ENCODE measurements at places on chromosomes 7 and 10. TPM values are rescaled to one million over a fixed set of nuclear protein-coding genes. Genes with fewer than 3 reads are reported as not detected.

OR6B1 gene
- not detected for total RNA-seq

HYAL4 gene
- total RNA-seq, result not detected

ARHGAP22 gene
- 2.1 TPM for total RNA-seq

TMEM178B gene
- 1.7 TPM for total RNA-seq

TEX36 gene
- total RNA-seq, result not detected

ADIRF gene
- total RNA-seq, result 23.8 TPM

OR6V1 gene
- not detected for total RNA-seq

PTPRN2 gene
- total RNA-seq, result 0.38 TPM

PLPP4 gene
- not detected for total RNA-seq

GRCh38 chr10:21473541-21473940 lies 51.9 kb downstream of the SKIDA1 start:
- H3K36me3 ChIP-seq, result no peaks in the 10 kb centered on the region
- DNase-seq, result no peak
- H3K4me1 ChIP-seq, result no peaks in the 10 kb centered on the region
- no peaks in the 10 kb centered on the region for H3K27me3 ChIP-seq

- no peak overlapping the region for H3K4me3 ChIP-seq
- no peak overlapping the region for H3K27ac ChIP-seq
- H3K4me1 ChIP-seq, result peaks cover 77% of the 10 kb centered on the region
- H3K36me3 ChIP-seq, result no peaks in the 10 kb centered on the region
- H3K27me3 ChIP-seq, result peaks cover 4% of the 10 kb centered on the region
These were observed 10.5 kb upstream of the DEPP1 start for GRCh38 chr10:44988957-44989585.

GRCh38 chr7:16954321-16954720 lies 72.5 kb upstream of the AGR3 start:
- no peak overlapping the region for H3K4me3 ChIP-seq
- no peaks in the 10 kb centered on the region for H3K36me3 ChIP-seq
- no peaks in the 10 kb centered on the region for H3K4me1 ChIP-seq
- no peak overlapping the region for H3K27ac ChIP-seq
- DNase-seq, result no peak
- H3K27me3 ChIP-seq, result no peaks in the 10 kb centered on the region

GRCh38 chr7:43602256-43602655 lies 19.3 kb downstream of the STK17A start:
- H3K4me1 ChIP-seq, result no peaks in the 10 kb centered on the region
- no peak for DNase-seq
- peaks cover 30% of the 10 kb centered on the region for H3K36me3 ChIP-seq
- no peaks in the 10 kb centered on the region for H3K27me3 ChIP-seq
- H3K4me3 ChIP-seq, result no peak overlapping the region
- no peak overlapping the region for H3K27ac ChIP-seq

GRCh38 chr7:50614721-50615518 lies 49.7 kb upstream of the DDC start:
- H3K36me3 ChIP-seq, result no peaks in the 10 kb centered on the region
- no peak overlapping the region for H3K4me3 ChIP-seq
- DNase-seq, result no peak
- no peaks in the 10 kb centered on the region for H3K27me3 ChIP-seq

GRCh38 chr7:99918959-99919813 lies at the start of gene TRIM4:
Gene TRIM4, minus strand, starts transcription at chr7:99919530. Its CDS starts 129 bp downstream, at chr7:99919401.
- peak within 1 kb of the TSS; percentile 63 for H3K4me3 ChIP-seq
- peak within 1 kb of the TSS; percentile 91 for H3K27ac ChIP-seq
- H3K27me3 ChIP-seq, result no peaks in the 10 kb centered on the region
- H3K36me3 ChIP-seq, result no peaks in the 10 kb centered on the region
- peaks cover 51% of the 10 kb centered on the region for H3K4me1 ChIP-seq
- peak; percentile 61 for DNase-seq

- no peaks in the 10 kb centered on the region for H3K36me3 ChIP-seq
- H3K27ac ChIP-seq, result peak overlapping the region; percentile 69
- no peak overlapping the region for H3K4me3 ChIP-seq
- peaks cover 9% of the 10 kb centered on the region for H3K27me3 ChIP-seq
These were observed 45.1 kb upstream of the INPP5A start for GRCh38 chr10:132492323-132493025.

DNA sequence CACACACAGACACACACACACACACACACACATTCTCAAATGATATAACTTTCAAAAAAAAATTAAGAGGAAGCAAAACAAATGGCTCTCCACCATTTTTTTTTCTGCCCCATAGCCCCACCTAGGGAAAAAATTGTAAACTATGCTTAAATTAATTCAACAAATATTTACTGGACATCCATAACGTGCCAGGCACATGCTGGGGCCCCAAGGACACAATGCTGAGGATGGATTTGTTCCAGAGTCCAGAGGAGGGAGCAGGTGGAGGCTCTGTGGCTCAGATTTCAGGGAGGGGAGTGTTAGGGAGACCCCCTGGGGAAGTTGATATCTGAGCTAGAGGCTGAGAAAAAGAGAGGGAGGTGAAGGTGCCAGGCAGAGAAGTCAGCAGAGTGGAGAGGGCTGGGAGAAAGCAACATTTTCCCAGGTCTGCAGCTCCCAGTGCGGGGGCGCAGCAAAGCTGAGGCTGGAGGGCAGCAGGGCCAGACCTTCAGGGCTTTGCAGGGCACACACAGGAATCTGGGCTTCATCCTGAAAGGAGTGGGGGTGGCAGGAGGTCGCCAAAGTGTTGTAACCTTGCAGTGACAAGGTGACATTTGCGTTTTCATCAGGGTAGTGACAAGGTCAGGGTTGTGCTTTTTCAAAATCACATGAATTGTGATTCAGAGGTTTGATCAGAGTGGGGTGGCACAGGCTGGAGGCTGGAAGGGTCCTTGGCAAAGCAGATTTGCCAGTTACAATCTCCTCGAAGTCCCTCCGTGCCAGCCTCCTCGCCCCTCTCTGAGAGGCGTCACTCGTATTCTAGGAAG lies 261.6 kb downstream of the WDR11 start:
- H3K27me3 ChIP-seq, result no peaks in the 10 kb centered on the region
- H3K27ac ChIP-seq, result no peak overlapping the region
- no peaks in the 10 kb centered on the region for H3K36me3 ChIP-seq
- no peak overlapping the region for H3K4me3 ChIP-seq
- no peak for DNase-seq

GRCh38 chr7:41217306-41217705 lies 485.6 kb downstream of the INHBA start:
- H3K4me1 ChIP-seq, result no peaks in the 10 kb centered on the region
- H3K36me3 ChIP-seq, result no peaks in the 10 kb centered on the region
- no peaks in the 10 kb centered on the region for H3K27me3 ChIP-seq

DNA sequence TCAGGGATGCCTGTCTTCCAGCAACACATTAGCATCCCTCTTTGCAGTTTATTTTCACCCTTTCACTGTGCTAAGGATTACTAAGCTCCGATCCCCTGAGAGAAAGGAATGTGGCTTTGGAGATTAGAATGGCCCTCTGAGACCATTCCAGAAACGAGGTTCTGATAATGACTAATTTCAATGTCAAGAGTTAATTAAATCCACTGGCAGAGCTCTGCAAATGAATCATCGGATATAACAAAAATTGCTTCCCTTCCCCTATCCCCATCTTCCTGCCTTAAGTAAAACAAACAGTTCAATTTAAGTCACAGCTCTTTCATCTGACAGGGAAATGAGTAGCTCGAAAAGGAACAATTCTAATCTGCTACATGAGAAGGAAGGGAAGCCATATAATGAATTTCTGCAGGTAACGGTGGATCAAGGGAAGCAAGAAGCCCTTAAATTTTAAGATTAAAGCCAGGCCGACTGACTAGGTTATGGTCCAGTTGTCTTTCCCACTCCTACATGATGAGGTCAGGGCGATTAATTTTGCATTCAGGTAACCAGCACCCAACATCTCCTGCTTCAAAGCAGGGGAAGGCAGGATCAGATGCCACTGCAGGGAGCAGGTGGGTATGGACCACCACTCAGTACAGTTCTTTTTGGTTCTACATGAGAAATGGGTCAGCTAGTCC lies 50.5 kb downstream of the MALSU1 start:
- no peak overlapping the region for H3K4me3 ChIP-seq
- DNase-seq, result no peak
- peaks cover 3% of the 10 kb centered on the region for H3K4me1 ChIP-seq
- H3K27ac ChIP-seq, result no peak overlapping the region
- H3K27me3 ChIP-seq, result no peaks in the 10 kb centered on the region
- no peaks in the 10 kb centered on the region for H3K36me3 ChIP-seq

- H3K36me3 ChIP-seq, result no peaks in the 10 kb centered on the region
- no peaks in the 10 kb centered on the region for H3K4me1 ChIP-seq
- no peak overlapping the region for H3K4me3 ChIP-seq
- H3K27ac ChIP-seq, result no peak overlapping the region
These were observed 36.3 kb downstream of the RBM20 start for GRCh38 chr10:110680273-110681020.

GRCh38 chr7:91852263-91852741 lies 28.2 kb downstream of the MTERF1 start:
- no peaks in the 10 kb centered on the region for H3K27me3 ChIP-seq
- H3K27ac ChIP-seq, result no peak overlapping the region
- DNase-seq, result no peak

- peaks cover 30% of the 10 kb centered on the region for H3K4me1 ChIP-seq
- H3K36me3 ChIP-seq, result no peaks in the 10 kb centered on the region
- H3K4me3 ChIP-seq, result no peak overlapping the region
- no peaks in the 10 kb centered on the region for H3K27me3 ChIP-seq
- H3K27ac ChIP-seq, result no peak overlapping the region
These were observed 35.5 kb downstream of the LAMB1 start for GRCh38 chr7:107967420-107967819.

- H3K4me1 ChIP-seq, result no peaks in the 10 kb centered on the region
- H3K27me3 ChIP-seq, result no peaks in the 10 kb centered on the region
- no peak for DNase-seq
- no peaks in the 10 kb centered on the region for H3K36me3 ChIP-seq
- H3K4me3 ChIP-seq, result no peak overlapping the region
- no peak overlapping the region for H3K27ac ChIP-seq
These were observed 125.4 kb upstream of the MINDY3 start for GRCh38 chr10:15985690-15986089.

GRCh38 chr10:15238555-15239335 lies 70.3 kb upstream of the NMT2 start:
- DNase-seq, result no peak
- H3K4me1 ChIP-seq, result peaks cover 12% of the 10 kb centered on the region
- H3K4me3 ChIP-seq, result no peak overlapping the region
- no peaks in the 10 kb centered on the region for H3K36me3 ChIP-seq
- no peaks in the 10 kb centered on the region for H3K27me3 ChIP-seq

GRCh38 chr7:90574146-90574819 lies 21.8 kb upstream of the CDK14 start:
- H3K27ac ChIP-seq, result no peak overlapping the region
- no peaks in the 10 kb centered on the region for H3K36me3 ChIP-seq
- H3K4me3 ChIP-seq, result no peak overlapping the region
- H3K27me3 ChIP-seq, result no peaks in the 10 kb centered on the region
- no peaks in the 10 kb centered on the region for H3K4me1 ChIP-seq

GRCh38 chr10:43854007-43854406 lies 205.3 kb upstream of the ZNF32 start:
- no peaks in the 10 kb centered on the region for H3K27me3 ChIP-seq
- no peak for DNase-seq
- H3K4me3 ChIP-seq, result no peak overlapping the region
- no peaks in the 10 kb centered on the region for H3K4me1 ChIP-seq
- H3K27ac ChIP-seq, result peak overlapping the region; percentile 5

GRCh38 chr10:22316286-22317075 lies at the start of gene COMMD3:
Gene COMMD3, plus strand, starts transcription at chr10:22316388. Its CDS starts 30 bp downstream, at chr10:22316418.
- peak within 1 kb of the TSS; percentile 93 for H3K27ac ChIP-seq
- peak within 1 kb of the TSS; percentile 82 for H3K4me3 ChIP-seq
- H3K36me3 ChIP-seq, result no peaks in the 10 kb centered on the region
- H3K4me1 ChIP-seq, result peaks cover 8% of the 10 kb centered on the region
- H3K27me3 ChIP-seq, result no peaks in the 10 kb centered on the region

- H3K27me3 ChIP-seq, result no peaks in the 10 kb centered on the region
- H3K4me3 ChIP-seq, result no peak overlapping the region
- no peak for DNase-seq
These were observed 164.4 kb upstream of the PPP2R2D start for GRCh38 chr10:131736321-131736980.

GRCh38 chr10:34732926-34733325 lies 82.2 kb downstream of the PARD3 start:
- no peaks in the 10 kb centered on the region for H3K36me3 ChIP-seq
- peaks cover 86% of the 10 kb centered on the region for H3K4me1 ChIP-seq
- H3K4me3 ChIP-seq, result no peak overlapping the region
- H3K27me3 ChIP-seq, result no peaks in the 10 kb centered on the region

DNA sequence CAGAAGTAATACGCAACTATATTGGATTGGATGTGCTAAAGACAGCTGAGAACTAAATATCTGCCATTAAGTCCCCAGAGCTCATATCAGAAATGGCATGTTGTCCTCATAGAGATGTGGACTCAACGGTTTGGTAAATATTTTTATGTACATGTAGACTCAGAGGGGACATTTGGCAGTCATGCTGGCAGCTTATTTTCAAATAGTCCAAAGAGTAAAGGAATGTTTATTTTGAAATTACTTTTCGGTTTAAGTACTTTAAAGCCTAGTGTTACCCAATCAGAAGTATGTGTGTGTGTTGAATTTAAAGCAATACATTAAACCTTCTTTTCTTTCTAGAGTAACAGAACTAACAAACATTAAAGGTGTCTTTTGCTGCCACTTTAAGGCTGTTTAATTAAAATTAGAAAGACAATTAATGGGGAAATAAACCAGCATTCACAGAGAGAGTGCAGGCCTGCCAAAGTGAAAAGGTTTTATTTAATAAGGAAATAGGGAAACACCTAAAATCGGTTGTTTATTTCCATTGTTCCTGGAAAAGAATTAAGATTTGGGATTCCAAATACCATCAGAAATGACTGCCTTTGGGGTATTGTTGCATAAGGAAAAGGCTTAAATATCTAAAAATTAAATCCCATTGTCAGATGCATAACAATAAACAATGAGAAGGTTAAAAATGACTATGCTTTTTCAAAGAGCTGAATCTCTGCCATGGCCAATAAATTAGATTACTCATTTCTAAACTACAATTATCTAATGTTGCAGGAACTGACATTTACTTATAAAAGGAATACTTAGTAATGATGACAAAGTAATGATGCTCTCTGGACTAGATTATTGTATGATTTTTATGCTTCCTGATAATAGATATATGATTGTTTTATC lies 113.4 kb upstream of the AHR start:
- DNase-seq, result no peak
- H3K4me1 ChIP-seq, result no peaks in the 10 kb centered on the region
- H3K4me3 ChIP-seq, result no peak overlapping the region
- no peaks in the 10 kb centered on the region for H3K36me3 ChIP-seq
- peak overlapping the region; percentile 29 for H3K27ac ChIP-seq

DNA sequence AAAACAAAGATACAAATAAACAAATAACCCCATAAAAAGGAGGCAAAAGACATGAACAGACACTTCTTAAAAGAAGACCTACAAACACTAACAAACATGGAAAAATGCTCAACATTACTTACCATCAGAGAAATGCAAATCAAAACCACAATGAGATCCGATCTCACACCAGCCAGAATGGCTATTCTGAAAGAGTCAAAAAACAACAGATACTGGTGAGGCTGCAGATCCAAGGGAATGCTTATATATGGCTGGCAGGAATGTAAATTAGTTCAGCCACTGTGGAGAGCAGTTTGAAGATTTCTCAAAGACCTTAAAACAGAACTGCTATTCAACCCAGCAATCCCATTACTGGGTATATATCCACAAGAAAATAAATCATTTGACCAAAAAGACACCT lies 80.4 kb upstream of the NRP1 start:
- no peak for DNase-seq
- no peaks in the 10 kb centered on the region for H3K36me3 ChIP-seq
- no peak overlapping the region for H3K4me3 ChIP-seq
- H3K4me1 ChIP-seq, result peaks cover 14% of the 10 kb centered on the region
- no peaks in the 10 kb centered on the region for H3K27me3 ChIP-seq

Measured in esophagus squamous epithelium (tissue), 5 donors.